NCI-H345 (cell line): ENCODE measurements at places on chromosomes 1 and 21.

DNA sequence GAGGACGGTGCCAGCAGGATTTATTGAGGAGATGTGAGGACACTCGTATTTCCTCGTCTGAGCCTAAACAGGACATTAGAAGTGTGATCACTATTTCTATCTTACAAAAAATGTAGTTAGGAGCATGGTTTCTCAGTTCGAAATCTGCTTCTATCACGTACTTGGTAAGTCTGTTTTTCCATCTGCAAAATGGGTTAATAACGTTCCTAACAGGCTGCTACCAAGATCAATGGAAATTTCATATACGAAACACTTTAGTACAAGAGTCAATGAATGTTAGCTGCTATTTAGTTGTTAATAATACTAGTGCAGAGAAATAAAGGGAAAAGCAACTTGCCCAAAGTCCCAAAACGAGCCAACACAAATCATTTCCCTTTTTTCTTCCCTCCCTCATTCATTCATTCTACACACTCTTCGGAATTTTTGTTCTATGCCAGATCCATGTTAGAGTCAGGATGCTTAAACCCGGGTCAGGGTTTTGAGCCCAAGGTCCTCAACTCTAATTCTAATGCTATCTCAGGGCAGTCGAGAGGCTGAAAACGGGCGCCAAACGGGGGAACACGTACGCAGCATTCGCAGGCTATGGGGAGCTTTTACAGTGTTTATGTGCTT, 608 bp downstream of the SNRNP40 start:
- DNase-seq: no peak

GRCh38 chr1:31099293-31100032, 33.9 kb upstream of the PUM1 start:
- no peak for DNase-seq

DNA sequence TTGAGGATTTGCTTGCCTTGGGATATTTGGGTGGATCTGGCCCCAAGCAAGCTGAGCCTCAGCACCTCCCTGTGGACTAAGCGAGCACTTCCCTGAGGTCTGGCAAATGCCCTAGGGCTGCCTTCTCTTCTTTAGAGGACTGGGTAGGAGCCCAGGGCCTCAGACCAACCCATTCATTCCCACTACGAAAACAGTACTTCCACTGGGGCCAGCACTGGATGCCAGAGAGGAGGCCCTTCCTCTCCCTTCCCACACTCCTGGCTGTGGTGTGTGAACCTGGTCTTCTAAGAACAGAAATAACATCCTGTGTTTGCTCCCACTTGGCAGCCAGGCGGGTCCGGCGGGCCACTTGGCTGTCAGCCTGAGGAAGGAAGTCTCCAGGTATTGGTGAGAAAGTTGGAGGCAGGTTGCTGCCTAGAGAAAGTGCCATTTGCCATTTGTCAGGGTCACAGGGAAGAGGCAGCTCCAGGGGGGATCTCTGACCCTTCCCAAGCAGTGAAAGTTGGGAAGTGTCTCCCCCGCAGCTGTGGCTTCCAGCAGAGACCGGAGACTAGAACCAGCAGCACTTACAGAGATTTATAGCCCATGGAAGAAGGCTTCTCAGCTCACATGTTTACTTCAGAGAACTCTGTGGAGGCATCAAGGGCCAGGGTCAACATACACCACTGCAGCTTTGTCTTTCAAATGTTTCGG, 323.5 kb downstream of the SIPA1L2 start:
- peak; percentile 32 for DNase-seq

DNA sequence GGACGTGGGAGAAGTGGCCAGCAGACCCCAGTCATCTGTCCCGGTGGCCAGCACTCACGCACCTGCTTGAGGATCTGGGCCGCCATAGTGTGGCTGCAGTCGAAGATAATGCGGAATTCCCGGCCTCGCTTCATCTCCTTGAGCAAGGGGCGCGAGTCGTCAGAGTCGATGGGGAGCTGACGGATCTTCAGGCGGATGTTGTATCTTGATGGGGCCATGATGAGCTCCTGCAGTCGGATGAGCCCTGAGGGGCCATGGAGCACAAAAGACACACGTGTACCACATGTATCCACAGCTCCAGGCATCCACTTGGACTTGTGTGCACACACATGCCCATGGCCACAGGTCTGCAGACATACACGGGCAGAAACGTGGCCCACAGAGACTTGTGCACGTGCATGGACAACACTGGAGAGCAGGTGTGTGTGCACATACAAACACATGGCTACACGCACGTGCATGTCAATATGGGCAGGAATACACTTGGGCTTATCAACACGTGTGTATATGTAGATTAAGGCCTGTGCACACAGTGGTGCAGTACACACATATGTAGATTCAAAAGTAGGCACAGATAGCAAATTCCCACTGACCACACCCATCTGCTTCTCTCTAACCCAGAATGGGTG, 162.1 kb downstream of the GRIK3 start:
- DNase-seq: no peak

DNA sequence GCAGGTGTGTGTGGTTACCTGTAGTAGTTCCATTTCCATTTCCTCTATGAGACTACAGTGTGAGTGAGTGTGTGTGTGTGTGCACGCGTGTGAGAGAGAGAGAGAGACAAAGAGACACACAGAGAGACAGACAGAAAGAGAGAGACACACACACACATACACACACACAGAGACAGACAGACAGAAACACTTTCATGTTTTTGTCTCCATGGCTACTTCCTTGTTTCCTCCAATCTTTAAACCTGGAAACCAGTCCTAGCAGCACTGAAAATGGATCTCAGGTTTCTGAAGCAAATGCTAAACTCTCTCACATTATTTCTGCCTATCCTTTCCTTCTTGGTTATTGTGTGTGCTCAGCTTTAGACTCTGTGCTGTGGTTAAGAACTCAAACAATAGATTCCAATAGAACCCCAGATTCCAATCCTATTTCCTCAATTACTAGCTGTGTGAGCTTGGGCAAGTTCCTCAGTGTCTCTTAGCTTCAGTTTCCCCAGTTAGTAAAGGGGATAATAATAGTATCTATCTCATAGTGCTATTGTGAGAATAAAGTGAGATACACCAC, 22.4 kb upstream of the ABCD3 start:
- DNase-seq: no peak

GRCh38 chr1:39575191-39576015, 1.2 kb downstream of the PABPC4 start:
- peak; percentile 20 for DNase-seq

DNA sequence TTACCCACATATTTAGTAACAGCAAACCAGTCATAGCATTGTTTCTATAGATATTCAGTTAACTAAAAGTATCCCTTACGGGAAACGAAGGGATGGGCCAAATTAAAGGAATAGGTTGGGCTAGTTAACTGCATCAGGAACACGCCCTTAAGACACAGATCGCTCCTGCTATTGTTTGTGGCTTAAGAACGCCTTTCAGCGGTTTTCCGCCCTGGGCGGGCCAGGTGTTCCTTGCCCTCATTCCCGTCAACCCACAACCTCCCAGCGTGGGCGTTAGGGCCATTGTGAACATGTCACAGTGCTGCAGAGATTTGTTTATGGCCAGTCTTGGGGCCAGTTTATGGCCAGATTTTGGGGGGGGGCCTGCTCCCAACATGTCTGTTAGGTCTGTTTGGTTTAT, 14.7 kb downstream of the TNFRSF18 start:
- DNase-seq: no peak

- no peak for DNase-seq
These were observed 60.8 kb upstream of the PGD start for GRCh38 chr1:10338047-10338446.

DNA sequence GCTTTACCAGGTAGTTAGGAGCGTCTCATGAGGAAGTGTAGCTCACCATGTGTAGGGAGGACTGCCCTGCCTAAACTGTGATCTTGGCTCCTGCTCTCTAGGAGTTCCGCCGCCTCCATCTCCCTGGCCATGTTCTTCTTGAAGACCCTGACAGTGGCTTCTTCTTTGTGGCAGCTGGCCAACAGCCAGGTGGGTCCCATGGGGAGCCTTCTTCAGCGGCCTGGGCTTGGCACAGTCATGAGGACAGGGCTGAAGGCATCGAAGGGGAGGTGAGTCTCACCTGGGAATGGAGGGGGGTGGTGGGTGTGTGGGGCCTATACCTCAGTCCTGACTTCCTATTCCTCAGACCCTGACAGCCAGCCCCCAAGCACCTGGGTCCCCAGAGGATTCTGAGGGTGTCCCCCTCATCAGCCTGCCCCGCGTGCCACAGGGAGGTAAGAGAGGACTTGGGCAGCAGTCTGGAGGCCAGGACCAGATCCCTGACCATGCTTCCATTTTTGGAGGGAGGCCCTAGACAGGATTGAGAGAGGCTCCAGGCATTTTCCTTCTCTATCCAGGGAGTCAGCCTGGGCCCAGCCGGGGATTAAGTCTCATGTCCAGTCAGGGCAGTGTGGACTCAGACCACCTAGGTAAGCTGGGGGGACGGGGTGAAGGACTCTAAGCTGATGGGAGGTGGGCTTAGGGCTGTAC, 21.4 kb downstream of the HYI start:
- no peak for DNase-seq

DNA sequence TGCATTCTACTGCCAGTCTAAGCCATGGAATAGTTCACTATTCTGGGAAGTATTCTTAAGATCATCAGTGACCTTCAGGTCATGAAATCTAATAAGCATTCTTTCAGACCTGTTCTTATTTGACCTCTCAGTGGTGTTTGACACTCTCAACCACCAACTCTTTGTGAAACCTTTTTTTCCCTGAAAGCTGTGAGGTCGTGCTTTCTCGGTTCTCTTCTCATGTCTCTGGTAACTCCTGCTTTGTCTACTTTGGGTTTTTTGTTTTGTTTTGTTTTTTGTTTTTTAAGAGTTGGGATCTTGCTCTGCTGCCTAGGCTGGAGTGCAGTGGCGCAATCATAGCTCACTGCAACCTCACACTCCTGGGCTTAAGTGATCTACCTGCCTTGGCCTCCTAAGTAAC, 56.3 kb downstream of the POU2F1 start:
- DNase-seq: no peak

DNA sequence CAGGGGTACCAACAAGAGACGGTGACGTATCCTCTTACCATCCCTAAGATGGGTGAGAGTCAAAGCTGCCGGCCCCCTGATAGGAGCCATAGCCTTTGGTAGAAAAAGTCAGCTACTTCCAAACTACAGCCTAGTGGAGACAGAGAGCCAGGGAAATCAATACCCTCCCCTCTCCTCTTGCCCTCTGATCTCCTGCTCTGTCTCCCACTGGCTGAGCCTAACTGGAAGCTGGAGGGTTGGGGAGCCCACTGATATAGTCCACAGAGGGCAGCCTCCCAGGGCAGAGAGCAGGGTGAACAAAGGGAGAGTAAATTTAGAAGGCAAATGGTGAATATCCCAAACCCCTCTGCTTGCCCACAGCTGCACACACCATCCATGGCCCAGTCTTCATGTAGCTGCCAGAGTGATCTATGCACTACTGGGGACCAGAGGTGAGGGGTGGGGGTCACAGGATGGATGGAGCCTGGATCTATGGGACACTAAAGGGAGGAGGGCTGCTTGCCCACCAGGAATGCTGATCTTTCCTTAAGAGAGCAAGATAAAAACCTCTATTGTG, 80.0 kb downstream of the DHRS3 start:
- DNase-seq: no peak

- DNase-seq: no peak
These were observed 69.2 kb downstream of the DTL start for GRCh38 chr1:212104586-212105325.

DNA sequence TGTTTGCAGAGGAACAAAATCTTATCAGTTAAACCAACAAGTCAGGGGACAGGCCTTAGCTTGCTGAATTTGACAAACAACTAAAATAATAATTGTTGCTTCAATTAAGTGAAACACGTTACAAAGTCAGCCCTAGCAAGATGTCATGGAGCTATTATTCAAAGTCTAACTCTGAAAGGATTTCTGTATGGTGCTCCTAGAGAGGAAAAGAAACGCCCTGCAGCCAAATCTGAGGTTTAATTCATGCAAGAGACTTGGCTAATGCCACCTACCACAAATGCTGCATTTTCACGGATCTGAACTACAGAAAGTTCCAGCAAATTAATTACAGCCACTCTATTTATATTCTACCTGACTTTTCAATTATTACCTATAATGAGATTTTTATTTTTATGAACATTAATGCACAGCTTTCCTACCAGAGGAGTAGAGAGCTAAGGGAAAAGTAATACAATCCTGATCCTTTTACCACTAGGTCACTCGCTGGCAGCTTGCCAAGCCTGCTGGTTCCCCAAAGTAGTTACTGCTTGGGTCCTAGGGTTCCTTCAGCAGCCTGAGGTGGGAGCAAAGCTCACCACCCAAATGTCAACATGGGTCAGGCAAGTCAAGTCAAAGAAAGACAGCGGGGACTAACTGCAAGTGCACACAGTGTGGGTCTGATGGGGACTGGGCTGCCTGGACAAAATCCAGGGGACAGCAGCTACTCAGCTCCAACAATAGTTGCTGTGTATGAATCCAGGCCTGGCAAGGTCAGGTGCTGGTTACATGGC, 8.5 kb downstream of the COLGALT2 start:
- DNase-seq: no peak
